Activated B cell treated with CpG ODN at 0.5 μM for 24 hours (primary cell): ENCODE measurements at places on chromosomes 3 and 15. TPM values are rescaled to one million over a fixed set of nuclear protein-coding genes. Genes with fewer than 3 reads are reported as not detected.

The MUSTN1 gene
- 0.83 and 1.6 TPM in 2 replicates for total RNA-seq

The CYP11A1 gene
- total RNA-seq, result not detected in 2 replicates

GRCh38 chr3:152623286-152623911 is 211.5 kb upstream of the P2RY1 start:
- DNase-seq, result no peak

DNA sequence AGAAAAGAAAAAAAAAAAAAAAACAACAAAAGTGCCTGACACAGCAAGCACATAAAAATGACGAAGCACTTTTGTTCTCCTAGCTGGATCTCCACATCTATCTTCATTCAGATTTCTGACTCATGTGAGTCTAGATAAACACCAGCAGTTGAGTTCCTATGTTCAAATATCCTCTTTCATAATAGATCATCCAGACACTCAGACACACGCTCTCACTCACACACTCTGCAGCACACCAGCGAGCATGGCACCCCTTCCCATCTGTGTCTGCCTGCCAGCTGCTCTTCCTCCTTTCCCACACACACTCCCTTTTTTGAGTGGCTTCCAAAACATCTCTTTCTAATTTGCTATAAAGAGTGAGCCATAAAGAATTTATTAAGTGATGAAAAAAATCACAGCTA is 19.8 kb upstream of the CELF6 start:
- DNase-seq, result no peak

- no peak for DNase-seq
These were observed 96.0 kb upstream of the FAM174B start for GRCh38 chr15:92751528-92751927.

DNA sequence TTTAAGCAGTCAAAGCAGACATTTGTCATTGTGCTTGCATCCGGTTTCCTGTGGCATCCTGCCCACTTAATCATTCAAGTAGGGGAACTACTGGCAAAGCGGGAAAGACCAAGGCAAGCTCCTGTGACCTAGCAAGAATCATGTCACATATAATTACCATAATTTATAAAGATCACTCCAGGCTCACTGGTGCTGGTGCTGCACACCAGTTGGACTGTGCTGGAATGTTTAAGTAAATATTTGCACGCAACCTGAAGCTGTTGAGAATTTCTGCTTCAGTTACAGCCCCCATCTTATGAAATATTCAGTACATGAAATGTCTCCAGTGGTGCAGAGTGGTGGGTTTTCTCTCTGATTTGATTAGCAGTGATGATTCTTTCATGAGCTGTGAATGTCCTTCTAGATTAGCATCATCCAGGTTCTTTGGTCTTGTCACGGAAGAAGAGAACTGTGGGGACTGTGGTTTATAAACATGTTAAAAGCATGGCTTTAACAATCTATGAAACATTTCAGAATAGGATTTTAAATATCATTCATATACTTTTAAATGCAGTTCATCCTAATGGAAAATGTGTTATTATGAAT is 621.3 kb upstream of the EPHA6 start:
- no peak for DNase-seq

DNA sequence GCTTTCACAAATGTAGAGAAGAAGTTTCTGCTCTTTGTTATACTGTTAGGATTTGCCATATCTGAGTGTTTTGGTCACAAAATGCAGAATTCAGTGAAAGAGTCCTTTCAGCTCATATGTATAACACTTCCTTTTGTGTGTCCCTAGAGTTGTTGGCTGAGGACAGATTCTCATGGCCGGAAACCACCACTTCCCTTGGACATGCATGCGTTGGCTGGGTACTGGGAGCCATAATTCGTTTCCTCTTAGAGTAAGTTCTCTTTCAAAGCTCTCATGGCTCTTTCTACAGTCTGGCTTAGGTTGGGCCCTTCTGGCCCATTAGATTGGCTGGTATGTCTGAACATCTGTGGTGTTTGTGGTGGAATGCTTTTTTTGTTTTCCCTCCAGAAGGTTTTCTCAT is 298.5 kb downstream of the DIPK2A start:
- no peak for DNase-seq
